Cortex of kidney (tissue), 1 donor: ENCODE measurements at places on chromosomes 2 and 18.

DNA sequence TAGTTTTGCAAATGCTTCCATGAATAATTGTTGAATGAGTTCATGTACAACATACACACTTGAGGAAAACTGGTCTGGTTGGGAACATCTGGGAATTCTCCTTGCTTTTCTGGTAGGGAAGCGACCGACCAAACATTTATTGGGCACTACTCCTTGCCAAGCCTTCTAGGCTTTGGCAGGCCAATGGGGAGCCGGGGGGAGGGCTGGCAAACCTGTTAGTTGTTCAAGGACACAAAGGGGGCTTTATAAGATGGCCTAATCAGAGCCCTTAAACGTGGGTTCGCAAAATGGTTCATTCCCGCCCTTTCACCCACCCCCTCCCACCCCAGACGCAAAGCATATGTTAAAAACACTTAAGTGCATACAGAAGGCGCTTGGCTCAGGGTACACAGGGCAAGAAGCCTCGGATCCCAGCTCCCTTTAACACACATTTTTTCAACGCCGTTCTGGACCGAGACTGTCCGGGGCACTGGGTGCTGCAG lies 844 bp upstream of the VSNL1 start:
- DNase-seq, result no peak

DNA sequence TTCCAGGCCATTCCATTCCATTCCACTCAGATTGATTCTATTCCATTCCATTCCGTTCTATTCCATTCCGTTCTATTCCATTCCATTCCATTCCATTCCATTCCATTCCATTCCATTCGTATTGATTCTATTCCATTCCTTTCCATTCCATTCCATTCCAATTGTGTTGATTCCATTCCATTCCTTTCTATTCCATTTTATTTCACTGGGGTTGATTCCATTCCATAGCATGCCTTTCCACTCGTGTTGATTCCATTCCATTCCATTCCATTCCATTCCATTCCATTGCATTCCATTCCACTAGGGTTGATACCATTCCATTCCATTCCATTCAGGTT lies 1142.3 kb downstream of the RPIA start:
- no peak for DNase-seq

GRCh38 chr2:235494716-235495372 lies 1.0 kb downstream of the AGAP1 start:
- DNase-seq, result no peak

DNA sequence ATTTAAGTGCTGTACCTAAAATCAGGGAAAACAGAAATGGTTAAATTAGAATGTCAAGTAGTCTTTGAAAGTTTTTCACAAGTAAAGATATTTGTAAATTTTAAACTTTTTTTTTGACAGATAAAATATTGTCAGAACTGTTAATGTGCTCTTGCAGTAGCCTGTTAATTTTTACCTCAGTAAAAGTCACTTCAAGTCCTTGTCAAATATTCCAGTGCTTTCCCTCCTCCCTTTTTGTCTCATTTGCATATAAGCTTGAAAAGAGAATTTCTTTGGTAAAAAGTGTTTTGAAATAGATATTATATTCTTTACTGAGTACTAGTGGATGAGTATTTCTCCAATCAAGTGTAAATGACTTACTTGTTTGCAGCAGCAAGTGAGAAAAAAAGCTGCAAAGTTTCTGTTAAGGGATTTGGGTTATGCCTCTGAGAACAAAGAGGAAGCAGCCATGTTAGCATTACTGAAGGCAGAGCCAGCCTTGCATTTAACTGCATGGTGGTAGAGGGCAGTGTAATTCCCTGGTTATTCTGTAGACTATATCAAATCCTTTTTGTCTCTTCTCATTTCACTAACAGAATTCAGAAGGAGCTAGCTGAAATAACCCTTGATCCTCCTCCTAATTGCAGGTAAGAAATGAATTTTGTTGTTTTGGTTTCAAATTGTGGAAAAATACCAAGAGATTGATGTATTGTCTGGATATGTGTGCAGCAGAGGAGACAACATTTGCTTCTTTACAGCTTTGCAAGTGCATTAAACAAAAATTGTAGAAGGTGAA lies 3.2 kb downstream of the UBE2E3 start:
- no peak for DNase-seq

DNA sequence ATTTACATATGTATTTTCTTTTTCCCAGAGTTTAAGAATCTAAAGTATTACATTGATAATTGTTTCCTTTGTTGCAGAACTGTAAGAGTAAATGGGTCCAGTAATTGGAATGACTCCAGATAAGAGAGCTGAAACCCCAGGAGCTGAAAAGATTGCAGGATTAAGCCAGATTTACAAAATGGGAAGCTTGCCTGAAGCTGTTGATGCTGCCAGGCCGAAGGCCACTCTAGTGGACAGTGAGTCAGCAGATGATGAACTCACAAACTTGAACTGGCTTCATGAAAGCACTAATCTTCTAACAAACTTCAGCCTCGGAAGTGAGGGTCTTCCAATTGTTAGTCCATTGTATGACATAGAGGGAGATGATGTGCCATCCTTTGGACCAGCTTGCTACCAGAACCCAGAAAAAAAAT lies 183.8 kb upstream of the STON1 start:
- no peak for DNase-seq

- no peak for DNase-seq
These were observed 10.9 kb downstream of the GNLY start for GRCh38 chr2:85704800-85705679.

DNA sequence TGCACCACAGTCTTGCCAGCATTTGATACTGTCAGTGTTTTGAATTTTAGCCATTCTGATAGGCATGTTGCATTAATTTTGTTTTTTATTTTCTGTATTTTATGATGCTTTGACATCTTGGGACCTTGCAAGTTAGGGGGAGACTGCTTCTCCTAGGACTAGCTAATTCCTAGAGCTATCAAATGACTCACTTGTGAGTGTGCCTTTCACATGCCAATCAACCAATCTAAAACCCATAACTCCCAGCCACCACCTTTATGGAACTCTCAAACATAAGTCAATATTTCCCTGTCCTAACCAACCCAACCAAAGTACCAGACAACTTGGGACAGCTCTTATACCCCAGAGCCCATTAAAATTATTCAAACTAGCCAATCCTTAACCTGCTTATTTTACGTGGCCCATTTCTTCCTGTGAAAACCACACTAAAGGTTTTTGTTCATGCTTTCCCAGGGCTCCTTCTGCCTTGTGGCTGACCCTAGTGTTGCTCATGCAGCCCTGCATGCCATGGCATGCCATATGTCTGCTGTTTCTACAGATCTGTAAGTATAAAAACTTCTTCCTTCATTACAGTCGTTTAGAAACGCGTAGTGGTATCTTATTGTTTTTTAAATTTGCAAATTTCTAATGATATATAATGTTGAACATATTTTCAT lies 230.1 kb downstream of the GPD2 start:
- no peak for DNase-seq

- DNase-seq, result no peak
These were observed 161.6 kb upstream of the CTAGE1 start for GRCh38 chr18:22579271-22579670.

GRCh38 chr18:37481072-37481471 lies 84.5 kb downstream of the CELF4 start:
- DNase-seq, result no peak

DNA sequence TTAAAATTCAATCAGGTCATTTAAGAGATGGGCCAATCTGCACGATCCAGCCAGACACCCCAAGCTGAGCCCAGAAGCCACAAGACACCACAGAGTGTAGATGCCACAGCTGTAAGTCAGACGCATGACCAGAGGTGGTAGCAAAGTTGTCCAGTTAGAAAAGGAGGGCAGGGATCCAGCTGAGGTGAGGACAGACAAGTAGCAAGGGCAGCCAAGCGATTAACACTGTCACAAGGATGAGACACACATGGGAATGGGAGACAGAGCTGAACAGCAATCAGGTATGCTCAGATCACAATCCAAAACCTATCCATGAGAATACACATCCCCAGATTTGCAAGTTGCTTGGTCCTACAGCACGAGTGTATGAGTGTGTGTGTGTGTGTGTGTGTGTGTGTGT lies 143.4 kb upstream of the STK17B start:
- no peak for DNase-seq

GRCh38 chr2:102355526-102356380 lies at the start of gene IL18R1:
TSS of gene IL18R1 (plus strand) at chr2:102355796. CDS start at chr2:102362661, 6,865 bp downstream.
- DNase-seq, result peak; percentile 11

DNA sequence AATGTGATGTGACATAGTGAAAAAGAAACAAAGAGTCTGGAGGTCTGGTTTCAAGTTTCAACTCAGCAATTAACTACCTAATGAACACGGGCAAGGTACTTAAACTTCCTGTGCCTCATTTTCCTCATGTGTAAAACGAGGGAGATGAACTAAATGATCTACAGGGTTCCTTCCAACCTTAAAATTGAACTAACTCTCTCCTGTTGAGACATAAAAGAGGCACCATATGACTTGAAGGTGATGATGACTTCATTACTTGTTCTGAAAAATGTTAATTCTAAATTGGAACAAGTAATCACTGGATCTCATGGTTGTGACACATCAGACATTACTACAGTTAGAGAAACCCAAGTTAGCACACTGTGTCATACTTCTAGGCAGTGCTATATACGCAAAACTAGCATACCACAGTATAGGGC lies 8.9 kb upstream of the REL start:
- no peak for DNase-seq

DNA sequence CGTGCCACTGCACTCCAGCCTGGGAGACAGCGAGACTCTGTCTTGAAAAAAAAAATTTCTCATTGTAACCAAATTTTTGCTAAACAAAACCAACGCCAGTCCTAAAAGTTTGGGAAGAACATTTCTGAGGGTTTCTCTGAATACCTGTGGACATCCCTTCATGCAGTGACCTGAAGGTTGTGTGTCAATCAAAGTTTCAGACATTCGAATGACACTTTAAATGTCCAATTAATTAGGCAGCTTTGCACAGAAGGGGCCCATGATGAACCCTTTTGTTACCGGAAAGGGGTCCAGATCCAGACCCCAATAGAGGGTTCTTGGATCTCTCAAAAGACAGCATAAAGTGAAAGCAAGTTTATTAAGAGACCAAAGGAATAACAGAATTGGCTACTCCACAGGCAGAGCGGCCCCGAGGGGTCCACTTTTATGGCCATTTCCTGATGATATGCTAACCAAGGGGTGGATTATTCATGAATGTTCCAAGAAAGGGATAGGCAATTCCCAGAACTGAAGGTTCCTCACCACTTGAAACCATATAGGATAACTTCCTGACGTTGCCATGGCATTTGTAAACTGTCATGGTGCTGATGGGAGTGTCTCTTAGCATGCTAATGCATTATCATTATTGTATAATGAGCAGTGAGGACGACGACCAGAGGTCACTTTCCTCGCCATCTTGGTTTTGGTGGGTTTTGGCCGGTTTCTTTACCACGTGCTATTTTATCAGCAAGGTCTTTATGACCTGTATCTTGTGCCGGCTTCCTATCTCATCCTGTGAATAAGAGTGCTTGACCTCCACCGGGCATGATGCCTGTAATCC lies 27.5 kb upstream of the HPCAL1 start:
- DNase-seq, result no peak

GRCh38 chr2:218035463-218036100 lies 32.8 kb upstream of the TNS1 start:
- DNase-seq, result no peak

DNA sequence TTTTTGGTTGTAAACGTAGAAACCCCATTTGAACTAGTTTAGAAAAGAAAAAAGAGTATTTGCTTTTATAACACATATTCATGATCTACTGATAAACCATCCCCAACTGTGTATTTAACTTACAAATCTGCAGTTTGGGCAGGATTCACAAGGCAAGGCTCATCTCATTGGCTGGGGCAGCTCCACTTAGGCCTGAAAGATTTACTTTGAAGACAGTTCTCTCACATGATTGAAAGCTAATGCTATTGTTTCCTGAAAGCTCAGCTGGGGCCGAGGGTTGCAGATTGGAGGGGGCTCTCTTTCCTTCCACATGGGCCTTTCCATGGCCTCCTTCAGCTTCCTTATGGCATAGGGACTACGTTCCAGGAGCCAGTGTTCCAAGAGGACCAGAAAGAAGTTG lies 47.4 kb downstream of the ARHGAP15 start:
- DNase-seq, result no peak

- DNase-seq, result no peak
These were observed 68.4 kb downstream of the KIAA2012 start for GRCh38 chr2:202141329-202141947.

DNA sequence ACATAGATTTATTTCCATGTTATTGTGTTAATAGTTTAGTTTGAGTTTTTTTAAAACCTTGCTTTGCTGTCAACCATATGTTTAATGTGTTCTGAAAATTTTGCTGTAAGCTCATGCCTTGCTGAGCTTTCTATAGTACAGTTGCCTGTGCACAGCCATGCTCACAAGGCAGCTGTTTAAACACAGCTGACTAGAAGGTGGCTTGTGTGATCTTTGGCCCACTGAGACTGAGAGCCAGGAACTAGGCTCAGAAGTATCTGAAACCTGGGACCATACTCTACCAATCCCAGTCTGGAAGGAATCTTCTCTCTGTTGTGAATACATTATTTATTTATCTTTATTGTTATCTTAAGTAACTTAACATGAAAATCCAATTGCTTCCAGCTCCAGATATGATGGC lies 350.5 kb downstream of the KIAA1328 start:
- no peak for DNase-seq
